ENCODE measurements at places on chromosomes 5 and 9.

DNA sequence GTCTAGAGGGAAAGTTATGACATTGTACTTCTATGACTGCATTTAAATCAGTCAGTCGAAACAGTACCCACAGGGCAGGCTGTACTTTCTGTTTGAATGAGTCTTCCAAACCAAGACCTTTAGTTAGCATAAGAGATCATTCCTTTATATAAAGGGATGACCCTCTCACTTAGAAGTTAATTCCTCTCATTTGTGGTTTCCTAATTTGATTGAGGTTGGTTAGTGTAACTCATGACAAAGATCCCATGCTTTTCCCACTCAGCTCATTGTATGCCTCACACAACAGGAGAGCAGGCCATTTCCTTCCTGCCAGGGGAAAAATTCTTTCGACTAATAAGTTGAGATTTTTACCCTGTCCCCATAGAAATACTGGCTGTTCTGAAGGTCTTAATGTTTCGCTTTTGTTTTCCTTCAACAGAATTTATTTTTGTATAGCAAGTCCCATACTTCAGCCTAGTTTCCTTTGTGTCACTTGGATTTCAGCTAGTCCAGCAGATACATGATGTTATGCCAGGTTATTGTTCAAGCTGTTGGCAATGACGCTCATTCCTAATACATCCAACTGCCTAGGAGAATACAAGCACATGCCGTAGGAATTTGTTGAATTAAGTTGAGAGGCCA, 500.7 kb downstream of the SPATA31D1 start:
- DNase-seq = no peak

DNA sequence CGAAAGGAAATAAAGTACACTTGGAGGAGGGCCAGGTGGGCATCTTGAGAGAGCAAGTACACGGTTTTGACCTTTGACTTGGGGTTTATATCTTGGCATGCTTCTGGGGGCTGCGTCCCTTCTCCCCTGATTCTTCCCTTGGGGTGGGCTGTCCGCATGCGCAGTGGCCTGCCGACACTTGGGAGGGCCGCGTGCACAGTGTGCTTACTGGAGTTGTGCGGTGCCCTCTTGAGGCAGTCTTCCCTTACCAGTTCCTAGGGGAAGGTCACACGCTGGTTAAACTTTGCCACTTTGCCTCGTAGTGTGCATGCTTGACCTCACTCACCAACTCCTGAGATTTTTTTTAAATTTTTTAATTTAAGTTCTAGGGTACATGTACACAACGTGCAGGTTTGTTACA, 4.3 kb upstream of the CLPTM1L start:
- DNase-seq = no peak

- no peak for DNase-seq
Measured at GRCh38 chr5:120007598-120007997, 378.2 kb downstream of the FAM170A start.

- DNase-seq = no peak
Measured at GRCh38 chr5:35246411-35246810, 16.1 kb upstream of the PRLR start.

DNA sequence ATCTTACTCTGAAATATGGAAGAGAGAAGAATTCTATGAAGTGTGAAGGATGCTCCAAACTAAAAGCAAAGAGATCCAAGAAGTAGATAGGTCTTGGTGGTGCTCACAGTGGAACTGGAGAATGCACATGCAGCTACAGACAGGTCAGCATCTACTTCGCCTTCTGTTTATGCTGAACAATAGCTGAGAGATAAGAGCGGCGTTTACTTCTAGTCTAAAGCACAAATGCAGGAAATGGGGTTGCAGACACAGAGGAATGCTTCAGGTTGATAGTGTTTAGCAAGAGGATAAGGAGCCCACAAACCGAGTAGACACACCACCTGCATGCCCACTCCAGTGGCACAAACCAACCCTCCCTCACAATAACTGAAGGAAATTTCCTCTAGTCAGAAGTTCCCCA, 180.0 kb upstream of the RGMB start:
- no peak for DNase-seq

GRCh38 chr5:93929131-93929530, 187.7 kb upstream of the POU5F2 start:
- DNase-seq = no peak

DNA sequence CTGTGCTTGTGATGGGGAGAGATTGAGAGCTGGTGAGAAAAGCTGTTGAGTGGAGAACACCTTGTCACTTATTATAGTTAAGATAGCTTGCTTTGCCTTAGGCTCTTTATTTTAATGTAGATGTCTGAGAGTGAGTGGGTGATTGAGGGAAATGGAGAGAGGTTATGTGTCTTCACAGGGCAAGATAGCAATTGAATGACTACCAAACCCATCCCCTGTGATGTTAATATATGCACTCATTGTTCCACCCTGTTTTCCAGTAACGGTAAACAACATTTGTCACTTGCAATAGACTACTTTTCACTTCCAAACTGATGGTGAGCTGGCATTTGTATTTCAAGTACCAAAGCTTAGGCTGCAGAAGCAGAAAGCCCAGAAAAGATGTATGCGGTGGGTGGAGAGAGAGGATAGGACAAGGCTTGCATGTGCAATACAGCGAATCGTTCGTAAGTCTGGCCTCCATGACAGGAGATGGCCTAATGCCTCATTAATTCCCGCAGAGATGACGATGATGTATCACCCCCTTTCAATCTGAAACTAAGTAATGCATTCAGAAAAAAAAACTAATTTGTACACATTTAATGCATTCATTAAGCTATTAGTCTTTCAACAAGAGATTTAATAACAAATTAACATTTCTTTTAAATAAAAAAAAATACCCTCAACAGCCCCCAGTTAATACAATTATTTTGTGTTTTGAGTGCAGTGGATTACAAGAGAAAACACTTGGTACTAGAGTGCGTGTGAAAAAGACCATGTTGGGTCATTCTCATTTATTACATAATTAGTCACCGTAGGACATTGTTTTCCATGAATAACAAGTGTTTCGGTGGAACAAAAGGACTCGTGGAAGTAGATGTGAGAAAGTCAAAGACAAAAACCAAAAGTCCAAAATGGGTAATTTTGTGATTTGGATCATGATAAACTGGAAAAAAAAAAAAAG, 699.0 kb downstream of the BRINP1 start:
- no peak for DNase-seq

GRCh38 chr5:54390539-54391031, 64.9 kb upstream of the HSPB3 start:
- no peak for DNase-seq

GRCh38 chr5:133247151-133247709, 195.4 kb downstream of the HSPA4 start:
- DNase-seq = no peak

DNA sequence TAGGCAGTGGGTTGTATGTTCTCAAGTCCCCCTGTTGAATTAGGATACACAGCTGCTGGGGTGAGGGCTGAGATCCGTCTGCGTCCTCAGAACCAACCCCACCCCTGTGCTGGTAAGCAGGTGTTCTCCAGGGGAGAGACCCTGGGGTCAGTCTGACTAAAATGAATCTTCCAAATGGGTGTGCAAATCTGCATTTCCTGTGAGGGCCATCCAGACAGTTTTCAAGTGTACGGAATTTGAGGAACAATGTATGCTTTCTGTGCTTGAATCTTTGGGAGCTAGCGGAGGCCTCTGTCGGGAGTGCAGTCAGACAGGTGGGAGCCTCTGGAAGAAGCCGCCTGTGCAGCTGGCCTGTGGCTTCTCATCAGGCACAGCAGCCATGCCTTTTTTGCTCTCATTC, 122.9 kb downstream of the MACROH2A1 start:
- DNase-seq = no peak

GRCh38 chr9:86072394-86072877, 26.9 kb downstream of the GOLM1 start:
- DNase-seq = no peak

DNA sequence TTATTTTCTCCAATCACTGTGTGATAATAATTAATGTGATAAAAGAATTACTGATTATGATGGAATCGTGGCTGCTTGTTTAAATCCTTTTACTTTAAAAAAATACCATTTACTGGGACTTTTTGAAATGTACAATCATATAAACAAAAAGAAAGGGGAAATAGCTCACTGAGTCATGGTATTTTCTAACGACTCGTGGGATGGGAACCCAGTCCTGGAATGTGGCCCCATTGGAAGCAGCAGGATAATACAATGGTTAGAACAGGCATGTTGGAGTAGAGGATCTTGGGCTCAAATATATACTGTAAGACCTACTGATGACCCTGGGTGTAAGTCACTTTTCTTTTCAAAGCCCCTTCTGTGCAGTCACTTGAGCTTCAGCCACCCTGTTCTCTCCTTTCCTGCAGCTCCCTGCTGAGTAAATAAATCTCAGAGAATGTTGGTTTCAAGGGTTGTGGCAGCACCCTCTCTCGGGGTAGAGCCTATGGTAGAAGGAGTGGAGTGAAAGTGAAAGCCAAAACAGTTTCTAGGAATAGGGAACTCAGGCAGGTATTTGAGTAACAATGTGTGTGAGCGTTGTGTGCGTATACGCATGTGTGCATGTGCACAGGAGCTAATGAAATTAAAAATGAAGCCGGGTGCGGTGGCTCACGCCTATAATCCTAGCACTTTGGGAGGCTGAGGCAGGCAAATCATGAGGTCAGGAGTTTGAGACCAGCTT, 40.8 kb upstream of the LARP1 start:
- DNase-seq = no peak

DNA sequence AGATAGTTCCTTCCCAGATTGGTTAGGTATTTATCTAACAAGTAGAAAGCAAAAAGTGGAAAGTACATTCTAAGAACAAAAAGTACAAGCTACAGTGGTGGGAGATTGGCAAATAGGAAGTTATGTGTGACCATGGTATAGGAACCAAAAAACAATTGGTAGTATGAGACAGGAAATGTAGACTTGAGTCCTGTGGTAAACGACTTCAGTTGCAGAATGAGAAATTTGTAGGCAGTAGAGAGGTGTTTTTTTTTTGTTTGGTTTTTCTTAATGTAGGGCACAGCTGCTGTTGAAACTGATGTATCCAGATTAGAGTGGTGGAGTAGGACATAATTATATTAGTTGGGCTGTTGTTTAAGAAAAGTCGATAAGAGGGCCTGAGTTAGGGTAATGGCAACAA, 72.0 kb downstream of the CCNH start:
- no peak for DNase-seq

DNA sequence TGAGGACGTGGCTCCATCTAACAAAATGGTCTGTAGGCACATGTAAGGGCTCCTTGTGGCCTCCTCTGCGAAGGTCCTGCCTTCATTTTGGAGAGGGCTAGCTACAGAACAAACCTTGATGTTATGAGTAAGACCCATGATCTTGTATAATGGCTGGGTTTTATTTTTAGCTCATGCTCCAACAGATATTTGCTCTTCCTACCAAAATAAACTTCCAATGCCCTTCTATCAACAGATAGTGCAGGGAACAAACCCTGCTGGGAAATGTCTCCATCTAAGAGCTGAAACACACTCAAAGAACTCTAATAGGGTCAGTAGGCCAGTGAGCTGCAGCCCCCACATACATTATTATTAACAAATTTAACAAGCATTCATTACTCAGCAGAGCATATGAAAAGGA, 189.5 kb downstream of the LURAP1L start:
- no peak for DNase-seq

GRCh38 chr9:86942281-86943200, 4.8 kb downstream of the GAS1 start:
- no peak for DNase-seq

DNA sequence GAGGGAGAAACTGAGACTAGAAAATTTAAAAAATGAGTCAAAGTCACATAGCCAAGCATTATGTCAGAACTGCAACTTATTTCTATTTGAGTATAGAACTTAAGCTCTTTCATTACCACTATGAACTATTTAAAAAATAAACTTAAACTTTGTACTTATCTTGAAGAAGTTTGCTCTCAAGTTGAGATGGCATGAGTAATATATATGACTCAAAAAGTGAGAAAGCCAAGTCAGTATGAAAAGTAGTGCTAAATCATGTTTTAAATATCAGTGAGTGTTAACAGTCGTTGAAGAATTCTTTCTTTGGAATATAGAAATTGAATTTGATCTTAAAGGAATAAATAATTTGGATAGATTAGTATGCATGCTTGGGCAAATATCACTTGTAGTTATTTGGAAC, 36.3 kb upstream of the CDH10 start:
- no peak for DNase-seq

DNA sequence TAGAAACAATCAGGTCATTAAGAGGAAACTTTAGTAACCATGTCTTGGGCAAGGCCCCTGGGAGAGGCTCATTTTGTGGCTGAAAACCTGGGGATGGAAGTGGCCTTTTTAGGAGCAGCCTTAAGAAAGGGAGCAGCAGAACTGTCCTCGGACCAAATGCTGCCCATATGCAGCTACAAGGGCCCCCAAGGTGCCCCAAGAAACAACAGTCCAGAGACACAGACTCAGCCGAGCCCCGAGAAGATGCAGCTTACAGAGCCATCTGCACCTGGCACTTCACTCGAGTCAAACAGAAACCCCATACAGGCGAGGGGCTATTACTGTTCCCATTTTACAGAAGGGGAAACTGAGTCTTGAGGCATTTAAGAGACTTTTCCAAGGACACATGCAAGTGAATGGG, 58.0 kb downstream of the COL23A1 start:
- DNase-seq = no peak

DNA sequence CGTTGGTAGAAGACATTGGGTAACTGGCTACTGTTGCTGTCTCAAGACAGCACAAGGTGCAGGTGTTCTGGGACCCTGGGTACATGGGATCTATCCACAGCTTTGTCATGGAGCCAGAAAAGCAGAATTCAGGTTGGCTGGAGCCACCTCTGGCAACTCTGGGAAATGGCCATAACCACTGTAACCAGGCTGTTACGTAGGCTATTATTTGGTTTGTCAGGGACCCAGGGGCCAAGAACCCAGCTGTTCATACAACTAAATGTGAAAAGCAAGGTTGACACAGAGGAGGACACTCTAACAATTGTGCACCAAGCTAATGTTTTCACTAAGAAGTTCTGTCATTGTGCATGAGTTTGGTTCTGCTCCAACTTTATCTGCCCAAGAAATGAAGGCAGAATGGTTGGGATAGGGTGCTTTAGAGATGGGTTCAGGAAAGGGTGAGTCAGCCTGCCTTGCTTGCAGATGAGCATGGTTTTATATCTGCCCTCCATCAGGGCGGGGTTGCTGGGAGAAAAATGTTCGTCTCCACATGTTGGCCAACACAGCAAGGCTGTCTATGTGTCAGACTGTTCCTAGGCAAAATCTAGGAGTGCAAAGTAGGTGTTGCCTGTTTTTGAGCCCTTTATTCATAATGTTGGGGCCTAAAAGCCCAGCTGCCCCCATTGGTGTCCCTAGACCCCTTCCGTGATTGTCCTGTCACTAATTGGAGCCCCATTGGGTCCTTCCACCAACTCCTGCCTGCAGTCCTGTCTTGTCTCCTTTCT, 131.3 kb upstream of the DAP start:
- DNase-seq = no peak

- no peak for DNase-seq
Measured at GRCh38 chr9:14347406-14348122, 33.6 kb upstream of the NFIB start.

- DNase-seq = no peak
Measured at GRCh38 chr9:90033028-90033650, 428.3 kb downstream of the GADD45G start.

DNA sequence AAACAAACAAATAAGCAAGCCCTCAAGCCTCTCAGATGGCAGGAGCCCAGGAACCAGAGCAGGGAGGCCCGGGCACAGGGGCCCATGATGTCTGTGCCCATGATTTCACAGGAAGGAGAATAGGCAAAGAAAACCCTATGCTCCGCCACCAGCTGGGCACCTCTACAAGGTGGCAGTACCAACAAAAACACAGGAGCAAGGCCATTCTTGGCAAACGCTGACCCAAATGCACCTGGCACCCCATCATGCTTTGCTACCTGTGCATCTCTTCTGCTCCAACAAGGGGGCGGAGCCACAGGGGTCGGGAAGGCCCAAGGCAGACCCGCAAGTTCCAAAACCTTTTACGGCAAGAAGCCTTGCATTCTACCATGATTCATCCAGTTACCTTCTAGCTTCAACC, 3.1 kb downstream of the BRD3 start:
- no peak for DNase-seq
